NCI-H146 (cell line): ENCODE measurements at places on chromosomes 11 and 22.

DNA sequence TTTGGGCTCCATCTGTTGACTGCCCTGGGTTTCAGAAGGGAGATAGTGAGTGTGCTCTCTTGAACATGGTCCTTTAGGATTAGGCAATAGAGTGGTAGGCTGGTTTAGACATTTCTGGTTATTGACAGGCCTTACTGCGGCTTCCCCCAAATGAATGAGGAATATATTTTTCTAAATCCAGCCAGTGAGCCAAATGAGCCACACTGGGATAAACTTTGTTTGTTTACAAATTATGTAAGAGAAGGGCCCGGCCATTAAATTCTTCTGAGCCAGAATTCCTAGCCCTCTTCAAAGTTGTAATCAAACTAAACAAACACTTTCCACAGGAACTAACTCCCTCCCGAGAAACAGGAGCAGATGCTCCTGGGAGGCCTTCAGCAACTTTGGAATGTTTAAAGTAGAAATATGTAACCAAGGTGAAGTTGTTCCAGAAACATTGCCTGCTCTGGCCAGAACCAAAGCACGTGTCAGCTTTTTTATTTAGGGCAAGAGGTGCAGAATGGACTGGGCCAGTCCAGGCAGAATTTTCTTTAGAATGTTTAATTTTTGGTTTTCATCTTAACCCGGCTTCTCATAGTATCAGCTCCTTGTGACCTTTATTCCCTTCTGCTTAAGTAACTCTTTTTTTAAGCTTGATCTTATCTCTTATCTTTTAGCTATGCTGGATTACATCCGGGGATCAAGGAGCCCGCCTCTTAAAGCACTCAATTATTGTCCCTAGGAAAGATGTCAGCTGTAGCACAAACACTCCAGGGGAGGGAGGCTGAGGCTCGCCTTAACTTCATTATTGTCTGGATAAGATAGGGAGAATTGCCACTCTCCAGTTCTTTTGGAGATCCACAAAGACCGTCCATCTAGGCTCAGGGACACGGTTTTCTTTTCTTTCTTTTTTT is 28.7 kb downstream of the ZNRF3 start:
- no peak for DNase-seq

GRCh38 chr11:69311767-69312385 is 17.9 kb downstream of the MYEOV start:
- no peak for DNase-seq

GRCh38 chr11:10095412-10096208 is 198.4 kb downstream of the SBF2 start:
- DNase-seq: no peak

DNA sequence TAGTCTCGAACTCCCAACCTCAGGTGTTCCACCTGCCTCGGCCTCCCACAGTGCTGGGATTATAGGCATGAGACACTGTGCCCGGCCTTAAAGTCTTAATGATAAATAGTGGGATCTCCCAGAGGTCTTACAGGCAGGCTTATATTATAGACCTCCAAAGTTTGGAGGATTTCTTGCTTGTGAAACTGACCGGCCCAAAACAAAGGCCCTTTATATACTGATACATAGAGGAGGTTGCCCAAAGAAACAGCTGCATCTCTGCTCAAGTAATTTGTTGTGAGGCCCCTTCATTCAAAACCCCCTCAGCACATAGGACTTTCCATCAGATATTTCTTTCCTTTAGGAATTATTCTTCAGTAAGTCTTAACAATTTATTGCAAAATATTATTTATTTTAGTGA is 27.4 kb upstream of the RDX start:
- no peak for DNase-seq

DNA sequence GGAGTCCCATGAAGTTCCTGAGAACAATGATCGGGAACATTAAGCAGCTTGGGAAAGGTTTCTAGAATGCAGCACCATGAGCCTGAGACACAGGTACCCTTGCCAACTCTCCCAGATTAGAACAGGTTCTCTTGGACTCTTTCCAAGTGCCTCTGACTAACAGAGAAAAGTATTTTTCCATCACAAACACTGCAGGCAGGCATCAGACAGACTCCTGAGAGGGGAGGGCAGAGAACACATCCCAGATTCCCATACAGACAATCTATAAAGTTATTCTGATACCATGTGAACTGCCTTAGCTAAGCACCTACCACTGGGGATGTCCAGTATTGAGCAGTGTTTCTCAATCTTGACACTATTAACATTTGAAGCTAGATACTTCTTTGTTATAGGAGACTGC is 27.3 kb downstream of the SERGEF start:
- DNase-seq: no peak
